CD4-positive, alpha-beta T cell treated with Interleukin-6 for 4 hours (primary cell): ENCODE measurements at places on chromosomes 2 and 18.

DNA sequence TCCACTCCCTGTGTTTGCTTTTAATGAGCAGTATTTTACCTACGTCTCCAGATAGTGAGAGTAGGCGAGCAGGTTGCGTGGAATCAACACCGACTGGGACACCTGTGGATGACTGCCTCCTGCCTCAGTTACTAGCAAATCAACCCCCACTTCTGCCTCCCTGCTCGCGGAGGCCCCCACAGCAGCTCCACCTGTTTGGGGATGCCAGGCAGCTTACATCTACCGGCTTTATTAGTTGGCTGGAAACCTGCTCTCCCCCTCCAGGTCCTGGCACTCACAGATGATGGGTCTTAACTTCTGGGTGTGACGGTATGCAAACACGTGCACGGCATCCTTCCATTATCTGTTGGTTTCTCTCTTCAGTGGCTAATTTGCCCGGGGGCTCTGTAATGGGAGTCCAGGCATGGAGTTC is 164.4 kb upstream of the SESTD1 start:
- no peak for DNase-seq

DNA sequence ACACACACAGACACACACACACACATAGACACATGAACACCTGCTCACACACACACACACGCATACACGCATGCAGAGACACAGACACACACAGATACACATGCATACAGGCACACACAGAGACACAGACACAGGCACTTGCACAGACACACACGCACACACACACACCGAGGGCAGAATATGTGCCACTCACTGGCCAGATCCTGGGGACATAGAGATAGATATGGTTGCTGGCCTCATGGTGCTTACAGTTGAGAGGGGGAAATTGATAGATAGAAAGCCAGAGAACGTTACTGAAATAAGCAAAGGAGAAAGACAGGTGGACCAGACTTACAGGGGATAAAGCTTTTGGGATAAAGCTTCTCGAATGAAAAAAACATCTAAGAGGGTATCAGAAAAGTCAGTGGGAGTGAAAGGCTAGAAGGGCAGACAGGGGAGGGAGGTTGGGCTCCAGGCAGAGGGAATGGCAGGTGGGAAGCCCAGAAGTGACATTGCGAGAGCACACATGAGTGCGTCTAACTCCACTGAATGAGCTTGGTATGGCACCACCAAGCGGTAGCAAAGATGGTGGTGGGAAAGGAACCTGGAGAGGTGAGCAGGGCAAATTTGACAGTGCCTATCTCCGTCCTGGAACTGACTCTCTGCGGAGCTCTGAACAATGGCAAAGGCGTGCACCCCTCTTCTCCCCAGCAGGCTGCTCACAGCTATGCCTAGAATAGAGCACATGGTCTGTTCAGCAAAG is 390.1 kb upstream of the TRIB2 start:
- peak; percentile 32 for DNase-seq

GRCh38 chr2:40416486-40416885 is 35.4 kb downstream of the SLC8A1 start:
- no peak for DNase-seq

- DNase-seq = no peak
These were observed 1269.0 kb upstream of the DDX18 start for GRCh38 chr2:116545286-116546068.

DNA sequence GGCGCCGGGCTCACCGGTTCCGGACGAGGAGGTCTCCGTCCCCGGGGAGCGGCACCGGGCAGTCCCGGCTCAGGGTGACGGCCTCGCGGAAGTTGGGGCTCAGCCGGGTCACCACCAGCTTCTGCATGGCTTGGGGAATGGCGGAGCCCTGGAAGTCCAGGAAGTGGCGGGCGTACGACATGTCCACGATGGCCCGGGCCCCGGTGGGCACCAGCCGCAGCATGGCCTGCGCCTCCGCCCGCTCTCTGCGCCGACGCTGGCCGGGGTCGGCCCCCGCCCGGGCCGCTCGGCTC is 157 bp downstream of the PTGR3 start:
- DNase-seq = no peak

DNA sequence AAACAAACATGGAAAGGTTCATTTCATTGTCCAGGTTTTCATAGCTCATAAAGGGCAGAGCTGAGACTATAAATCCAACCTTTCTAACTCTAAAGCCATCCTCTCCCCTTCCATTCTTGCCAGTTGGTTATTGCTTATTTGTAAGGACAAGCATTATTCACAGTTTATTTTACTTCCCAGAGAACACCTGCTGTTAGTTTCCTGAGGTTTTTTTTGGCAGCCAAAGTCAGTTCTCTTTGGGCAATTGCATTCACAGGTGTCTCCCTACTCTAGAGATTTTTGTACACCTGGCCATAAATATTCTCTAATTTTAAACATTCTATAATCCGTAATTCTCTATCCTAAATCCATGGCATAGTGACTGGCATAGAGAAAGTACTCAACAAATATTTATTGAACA is 87.3 kb upstream of the SPHKAP start:
- no peak for DNase-seq

DNA sequence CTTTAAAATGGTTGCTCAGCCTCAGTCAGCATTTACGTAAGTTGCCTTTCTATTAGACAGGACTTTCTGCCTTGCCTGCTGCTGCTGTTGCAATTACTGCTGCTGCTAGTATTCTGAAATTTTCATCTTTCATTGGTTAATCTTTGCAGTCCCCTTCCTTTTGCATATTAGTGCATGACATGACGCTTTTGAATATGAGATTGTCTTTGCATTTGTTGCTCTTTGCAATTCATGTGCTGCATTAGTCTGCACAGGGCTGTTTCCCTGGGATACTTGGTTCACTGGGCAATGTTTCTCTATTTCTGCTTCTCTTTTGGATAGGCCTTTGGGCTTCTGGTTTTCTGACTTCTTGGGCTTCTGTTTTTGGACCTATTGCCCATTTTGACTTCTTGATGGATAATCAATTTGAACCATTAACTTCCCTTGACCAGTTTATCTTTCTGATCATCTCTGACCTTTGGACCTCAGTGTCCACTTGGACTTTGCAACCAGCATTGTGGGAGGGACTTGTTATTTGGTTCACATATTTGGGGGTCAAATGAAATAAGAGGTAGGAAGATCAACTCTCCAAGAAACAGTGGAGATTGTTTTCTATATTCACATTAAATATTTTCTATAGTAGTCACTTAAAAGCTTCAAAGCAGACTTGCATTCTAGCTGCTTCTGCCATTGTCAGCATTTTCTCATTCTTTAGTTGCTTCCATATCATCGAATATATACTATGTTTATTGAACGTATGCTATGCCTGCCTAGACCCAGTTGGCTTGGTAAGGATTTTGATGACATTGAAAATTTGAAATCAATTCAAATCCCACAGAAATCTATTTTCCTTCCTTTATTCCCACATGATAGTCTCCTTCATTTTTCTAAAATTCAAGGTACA is 12.5 kb upstream of the BUB1 start:
- no peak for DNase-seq

DNA sequence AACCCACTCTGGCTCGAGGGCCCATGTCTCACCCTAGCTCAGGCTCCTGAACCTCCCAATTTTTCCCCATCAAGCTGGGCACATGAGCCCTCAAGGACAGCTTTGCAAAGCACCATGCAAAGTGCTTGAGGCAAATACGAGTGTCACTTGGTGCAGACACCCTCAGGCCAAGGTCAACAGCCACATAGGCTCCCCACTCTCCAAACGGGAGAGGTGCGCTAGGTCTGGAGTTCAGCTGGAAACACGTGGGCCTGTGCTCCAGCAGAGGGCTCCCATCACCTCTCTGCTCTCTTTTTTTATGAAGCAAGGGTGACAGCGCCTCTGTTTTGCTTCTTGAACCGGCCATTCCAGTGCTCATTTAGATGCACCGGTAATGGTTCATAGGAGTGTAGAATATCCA is 11.9 kb upstream of the ARHGAP25 start:
- no peak for DNase-seq

DNA sequence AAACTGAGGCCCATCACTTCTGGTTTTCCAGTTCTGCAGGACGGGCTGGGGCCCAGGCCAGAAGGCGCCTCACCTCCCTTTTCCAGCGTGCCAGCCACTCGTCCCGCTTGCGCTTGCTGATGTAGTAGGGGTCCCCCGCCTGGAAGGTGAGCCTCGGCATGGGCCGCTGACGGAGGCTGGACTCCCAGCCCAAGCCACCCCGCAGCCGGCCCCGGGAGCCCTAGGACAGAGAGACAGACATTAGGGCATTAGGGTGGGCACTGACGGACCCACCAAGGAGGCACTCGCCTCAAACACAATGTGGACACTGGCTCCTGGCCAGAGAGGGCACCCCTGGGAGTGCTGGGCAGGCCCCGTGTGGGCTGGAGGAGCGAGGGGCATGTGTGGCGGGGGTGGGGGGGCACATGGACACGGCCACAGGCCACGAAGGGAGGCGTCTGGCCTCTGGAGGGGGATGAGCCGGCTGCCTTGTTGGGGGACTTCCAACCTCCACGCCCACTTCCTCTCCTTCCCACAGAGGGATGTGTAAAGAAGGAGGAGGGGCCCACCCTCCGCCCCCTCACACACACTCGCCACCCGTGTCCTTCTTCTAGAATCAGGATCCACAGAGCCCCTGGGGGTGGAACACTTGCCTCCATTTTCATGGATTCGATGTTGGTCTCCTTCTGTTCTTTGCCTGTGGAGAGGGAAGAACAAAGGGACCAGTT is 66.7 kb downstream of the DNMT3A start:
- peak; percentile 62 for DNase-seq

GRCh38 chr2:233453111-233453915 is 99.0 kb downstream of the DGKD start:
- DNase-seq = no peak
